ENCODE measurements at places on chromosomes 1 and 21.

DNA sequence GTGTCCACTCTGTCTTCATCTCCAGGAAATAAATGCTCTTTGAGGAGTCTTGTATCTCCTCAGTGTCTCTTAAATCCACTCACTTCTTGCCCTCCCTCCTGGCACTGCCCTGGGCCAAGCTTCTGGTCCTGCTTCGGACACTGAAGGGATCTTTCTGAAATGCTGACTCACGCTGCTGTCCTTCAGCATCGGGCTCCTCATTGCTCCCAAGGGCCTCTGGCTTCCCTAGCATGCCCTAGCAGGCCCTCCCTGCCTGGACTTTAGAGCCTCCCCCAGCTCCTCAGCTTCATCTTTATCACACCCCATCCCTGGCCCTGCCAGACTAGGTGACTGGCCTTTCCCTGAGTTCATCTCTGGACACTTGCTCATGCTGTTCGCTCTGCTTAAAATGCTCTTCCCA lies 96.6 kb downstream of the FOXD2 start:
- no peak for DNase-seq

GRCh38 chr1:92408825-92409224 lies 77.9 kb downstream of the GFI1 start:
- no peak for DNase-seq

GRCh38 chr1:109812691-109813393 lies 49.1 kb upstream of the EPS8L3 start:
- DNase-seq = no peak

GRCh38 chr1:160080381-160081100 lies 797 bp upstream of the KCNJ9 start:
- no peak for DNase-seq

All from activated CD4-positive, alpha-beta T cell treated with anti-CD3 and anti-CD28 coated beads, Interleukin-2, amount 50 U/mL, for 1 hour (primary cell).